ENCODE measurements at places on chromosomes 7 and 10.
A peak's percentile ranks its signal among the peaks of the same experiment; 100 is the strongest.

- no peak for DNase-seq
These were observed 55.4 kb downstream of the FAM241B start for GRCh38 chr10:69685426-69685801.

- DNase-seq = no peak
These were observed 112.2 kb upstream of the JCAD start for GRCh38 chr10:30171601-30172000.

- no peak for DNase-seq
These were observed 145.7 kb upstream of the CHST15 start for GRCh38 chr10:124239134-124239533.

GRCh38 chr7:93823621-93824020, 66.9 kb downstream of the TFPI2 start:
- DNase-seq = no peak

DNA sequence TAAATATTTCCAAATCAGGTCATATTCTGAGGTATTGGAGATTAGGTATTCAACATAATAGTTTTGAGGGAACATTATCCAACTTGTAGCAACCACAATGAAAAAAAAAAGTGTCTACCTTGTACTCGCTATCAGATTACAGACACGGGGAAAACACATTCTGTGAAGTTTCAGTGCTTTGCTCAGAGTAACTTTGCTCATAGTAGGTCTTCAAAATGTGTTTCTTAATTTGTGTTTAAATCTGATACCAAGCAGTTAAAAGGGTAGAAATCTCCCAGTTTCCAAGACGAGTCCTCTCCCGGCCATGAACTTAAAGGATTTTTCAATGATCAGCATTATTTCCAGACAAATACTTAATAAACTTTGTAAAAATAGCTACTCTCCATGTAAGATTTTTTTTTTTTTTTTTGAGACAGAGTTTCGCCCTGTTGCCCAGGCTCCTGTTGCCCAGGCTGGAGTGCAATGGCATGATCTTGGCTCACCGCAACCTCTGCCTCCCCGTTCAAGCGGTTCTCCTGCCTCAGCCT, 39.2 kb downstream of the DDIT4 start:
- no peak for DNase-seq

DNA sequence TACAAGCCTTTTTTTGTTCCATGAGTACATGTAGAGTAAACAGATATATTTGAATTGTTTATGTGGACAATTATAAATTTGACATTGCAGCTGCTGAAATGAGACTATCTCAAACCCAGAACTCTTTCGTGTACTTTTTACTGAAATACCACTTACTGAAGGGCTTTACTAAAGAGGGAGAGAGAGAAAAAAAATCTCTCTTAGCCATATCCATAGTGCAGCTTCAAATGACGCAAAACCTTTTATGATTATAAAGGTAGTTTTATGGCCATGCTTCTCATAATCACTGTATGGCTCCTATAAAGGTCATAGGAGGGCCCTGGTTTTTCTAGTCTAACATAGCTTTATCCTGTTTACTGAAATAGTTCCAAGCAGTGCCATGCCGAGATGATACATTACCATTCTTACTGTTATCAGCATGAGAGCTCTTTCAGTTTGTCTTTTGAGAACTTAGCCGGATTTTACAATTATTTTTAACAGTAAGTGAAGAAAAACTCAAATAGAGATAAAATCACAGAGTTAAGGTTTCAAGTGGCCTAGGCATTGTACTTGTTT, 35.1 kb downstream of the KCND2 start:
- no peak for DNase-seq

- DNase-seq = no peak
These were observed 226.6 kb downstream of the ARHGAP12 start for GRCh38 chr10:31702005-31702404.

DNA sequence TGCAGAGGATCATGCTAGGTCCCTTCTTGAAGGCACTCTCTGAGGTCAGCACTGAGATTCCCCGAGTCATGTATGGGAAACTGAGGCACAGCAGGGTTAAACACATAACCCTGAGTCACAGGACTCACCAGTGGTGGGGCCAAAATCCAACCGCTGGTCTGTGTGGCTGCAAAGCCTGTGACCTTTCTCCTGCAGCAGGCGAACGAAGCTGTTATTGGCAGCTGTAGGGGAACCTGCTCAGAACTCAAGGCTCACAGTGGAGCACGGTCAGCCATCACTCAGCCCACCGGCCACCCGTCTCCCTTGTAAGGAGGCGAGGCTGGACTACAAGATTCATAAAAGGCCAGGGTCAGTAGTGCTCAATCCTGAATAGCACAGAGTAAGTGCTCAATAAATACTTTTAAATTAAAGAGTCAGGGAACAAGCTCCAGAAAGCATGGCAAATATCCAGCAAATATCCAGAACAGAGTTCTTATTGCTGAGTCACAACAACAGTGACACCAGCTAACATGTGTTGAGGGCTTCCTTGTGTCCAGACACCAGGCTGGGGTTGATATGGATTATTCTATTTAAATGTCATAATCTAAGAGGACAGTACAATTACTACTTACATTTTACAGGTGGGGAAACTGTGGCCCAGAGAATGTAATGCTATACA, 34.9 kb downstream of the CHST15 start:
- no peak for DNase-seq

GRCh38 chr10:124554085-124554858, 92.6 kb downstream of the LHPP start:
- no peak for DNase-seq

- DNase-seq = peak; percentile 33
These were observed at the start of gene CPA1 for GRCh38 chr7:130379921-130380860. Gene CPA1 (plus strand): TSS chr7:130380494. CDS start chr7:130380521, 27 bp downstream.

DNA sequence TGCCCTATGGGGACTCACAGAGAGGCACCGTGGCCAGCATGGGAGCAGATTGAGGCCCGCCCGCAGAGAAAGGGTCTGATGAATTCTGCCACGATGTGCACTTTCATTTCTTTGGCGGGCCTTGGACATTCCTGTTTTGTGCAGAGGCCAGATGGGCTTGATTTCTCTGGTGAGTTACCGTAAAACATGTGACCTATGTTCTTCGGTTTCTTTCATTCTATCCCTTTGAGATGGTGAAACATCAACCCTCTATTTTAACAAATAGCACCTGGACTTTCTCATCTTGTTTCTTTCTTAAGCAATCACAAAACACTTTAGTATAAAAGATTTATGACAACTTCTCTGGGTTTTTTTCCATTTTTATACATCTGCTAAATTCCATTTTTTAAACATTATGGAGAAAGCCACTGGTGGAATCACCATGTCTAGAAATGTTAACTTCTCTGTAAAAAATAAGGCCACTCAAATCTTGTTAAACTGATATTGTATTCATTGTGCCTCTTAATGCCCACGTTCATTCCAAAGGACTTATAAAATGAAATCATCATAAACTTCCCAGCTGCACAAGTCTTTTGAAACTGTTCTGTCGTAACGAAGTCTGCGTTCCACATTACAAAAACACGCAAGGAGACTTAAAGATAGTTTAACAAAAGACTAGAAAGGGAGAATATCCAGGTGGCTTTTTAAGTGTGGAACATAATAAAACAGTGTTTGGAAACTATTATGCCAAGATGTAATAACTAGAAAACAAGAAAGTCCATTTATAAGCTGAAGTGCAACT, 21.4 kb upstream of the ODAD2 start:
- DNase-seq = no peak

GRCh38 chr7:22610263-22610662, 110.3 kb upstream of the STEAP1B start:
- DNase-seq = no peak

Measured in glutamatergic neuron (in vitro differentiated cells).